ENCODE measurements at places on chromosomes 5 and 9.

DNA sequence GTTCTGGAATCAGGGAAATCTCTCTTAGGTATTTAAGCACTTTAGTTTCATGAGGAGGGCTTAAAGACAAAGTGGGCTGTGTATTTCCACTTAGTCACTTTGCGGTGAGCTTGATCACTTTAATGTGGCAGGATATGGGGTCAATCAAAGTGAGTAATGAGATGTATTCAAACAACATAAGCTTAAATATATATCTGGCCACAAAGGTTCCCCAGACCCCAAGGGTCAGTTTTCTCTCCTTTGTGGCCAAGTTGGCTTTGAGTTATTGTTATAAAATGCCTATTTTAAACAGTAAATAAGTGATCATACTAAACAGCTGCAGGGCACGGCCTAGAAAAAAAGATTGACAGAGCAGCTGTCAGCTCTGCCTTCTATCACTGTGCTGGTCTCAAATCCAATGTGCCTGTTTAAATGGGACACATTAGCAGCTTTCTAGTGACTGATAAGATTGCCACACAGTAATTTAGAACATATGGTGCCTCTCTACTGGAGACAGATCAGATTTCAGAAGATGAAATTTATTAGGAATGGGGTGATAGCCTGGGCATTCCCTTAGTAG, 363.9 kb downstream of the AGTPBP1 start:
- no peak for DNase-seq

- DNase-seq, result no peak
These were observed 121.1 kb upstream of the SLC25A48 start for GRCh38 chr5:135713161-135713915.

DNA sequence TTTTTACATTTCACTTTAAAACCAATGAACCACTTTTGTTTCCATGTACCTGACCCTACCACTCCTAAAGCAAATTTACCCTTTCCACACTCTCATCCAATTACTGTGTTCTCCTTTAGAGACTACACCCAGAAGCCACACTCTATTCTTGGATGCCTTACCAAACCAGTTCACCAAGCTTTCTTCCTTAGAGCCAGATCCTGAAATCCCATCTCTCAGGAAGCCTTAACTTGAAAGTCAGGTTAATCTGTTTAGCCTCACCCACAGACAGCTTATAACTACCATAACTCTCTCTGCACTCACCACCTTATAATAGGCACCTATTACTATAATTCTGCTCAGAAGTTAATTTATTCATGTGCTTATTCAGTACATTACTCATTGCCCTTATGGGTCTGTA, 4.3 kb downstream of the CSNK1A1 start:
- DNase-seq, result no peak

- DNase-seq, result no peak
These were observed 3.3 kb upstream of the DCTN3 start for GRCh38 chr9:34623374-34624235.

GRCh38 chr9:35380039-35380438, 109.9 kb upstream of the RUSC2 start:
- no peak for DNase-seq

DNA sequence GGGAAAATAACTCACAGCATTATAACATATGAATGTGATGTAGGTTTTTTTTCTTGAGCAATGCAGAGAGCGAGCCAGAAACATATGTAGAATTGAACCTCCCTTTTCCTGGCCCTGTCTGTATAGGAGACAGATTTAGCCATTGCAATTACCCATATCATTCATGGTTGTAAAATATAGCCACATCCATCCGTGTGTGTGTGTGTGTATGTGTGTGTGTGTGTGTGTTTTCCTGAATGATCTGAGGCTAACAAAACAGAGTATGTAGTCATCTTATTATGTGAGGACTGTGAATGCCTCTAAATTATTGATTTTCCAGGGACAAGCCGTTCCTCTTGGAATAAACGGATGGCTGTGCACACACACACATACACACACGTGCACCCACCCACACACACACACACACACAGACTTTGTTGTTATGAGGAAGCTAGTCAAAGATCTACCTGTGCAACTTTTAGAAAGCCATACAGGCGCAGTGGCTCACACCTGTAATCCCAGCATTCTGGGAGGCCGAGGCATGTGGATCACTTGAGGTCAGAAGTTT, 11.7 kb upstream of the DENND1A start:
- no peak for DNase-seq

DNA sequence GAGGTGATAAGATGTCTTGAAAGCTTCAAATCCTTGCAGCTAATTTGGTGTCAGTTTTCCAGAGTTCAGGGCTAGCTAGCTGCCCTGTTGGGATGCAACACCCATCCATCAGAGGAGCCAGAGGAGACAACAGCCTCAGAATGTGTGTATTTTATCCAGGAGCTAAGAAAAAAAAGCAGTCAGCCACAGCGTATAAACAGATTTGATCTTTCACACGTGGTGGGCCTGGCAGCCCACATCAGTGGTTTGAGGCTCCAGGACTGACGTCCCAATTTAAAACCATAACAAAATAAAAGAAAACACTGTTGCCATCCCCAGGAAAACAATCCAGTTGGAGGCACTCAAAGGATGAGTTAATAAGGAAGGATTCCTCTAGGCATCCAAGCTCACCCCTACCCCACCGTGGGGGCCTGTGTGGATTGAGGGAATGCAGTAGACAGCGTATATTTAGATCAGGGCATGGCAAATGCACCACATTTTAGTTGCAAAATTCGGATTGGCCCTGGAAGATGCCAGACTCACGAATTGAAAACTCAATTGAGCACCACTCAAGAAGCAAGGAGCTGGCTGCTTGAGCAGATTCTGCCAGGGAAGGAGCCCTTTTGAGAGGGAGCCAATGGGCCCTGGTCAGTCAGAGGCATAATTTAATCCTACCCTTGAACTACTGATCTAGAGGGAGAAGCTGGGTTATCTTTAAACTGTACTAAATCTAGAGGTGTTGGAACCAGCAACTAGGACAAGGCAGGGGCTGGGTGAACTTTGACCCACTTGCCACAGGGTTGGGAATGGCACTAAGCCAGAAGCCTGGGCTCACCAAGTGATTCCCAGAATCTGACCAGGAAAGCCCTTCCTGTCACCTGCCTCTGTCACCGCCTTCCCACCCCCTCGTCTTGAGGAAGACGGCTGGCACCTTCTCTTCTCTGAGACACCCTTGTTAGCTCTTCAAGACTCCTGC, 17.5 kb downstream of the ADRA1B start:
- no peak for DNase-seq

- DNase-seq, result no peak
These were observed 4.7 kb downstream of the SEMA4D start for GRCh38 chr9:89493181-89493580.

- DNase-seq, result no peak
These were observed 14.3 kb downstream of the GEMIN5 start for GRCh38 chr5:154923441-154924430.

DNA sequence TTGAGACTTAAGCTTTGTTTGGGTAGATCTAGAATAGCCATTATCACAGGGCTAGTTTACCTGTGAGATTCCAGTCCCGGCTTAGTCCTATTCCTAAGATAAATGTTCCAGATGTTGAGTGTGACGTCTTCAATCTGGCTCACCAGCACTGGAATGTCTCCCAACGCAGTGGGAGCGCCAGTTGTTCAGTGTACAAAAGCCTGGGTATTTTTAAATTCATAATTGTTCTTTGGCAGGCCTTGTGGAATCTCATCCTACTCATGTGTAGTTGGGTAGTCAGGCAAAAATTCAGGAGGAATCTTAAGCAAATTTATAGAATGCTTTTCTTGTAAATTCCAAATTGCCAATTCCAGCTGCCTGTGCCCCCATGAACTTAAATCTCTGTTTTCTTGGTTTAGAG, 272.6 kb upstream of the KCNN2 start:
- no peak for DNase-seq

GRCh38 chr5:101418713-101419118, 515.6 kb upstream of the ST8SIA4 start:
- no peak for DNase-seq

- no peak for DNase-seq
These were observed 142.2 kb downstream of the BAAT start for GRCh38 chr9:101242651-101243050.

GRCh38 chr9:69180670-69181069, 6.6 kb downstream of the TJP2 start:
- DNase-seq, result peak; percentile 98

GRCh38 chr5:126858441-126858840, 81.5 kb downstream of the LMNB1 start:
- DNase-seq, result no peak

DNA sequence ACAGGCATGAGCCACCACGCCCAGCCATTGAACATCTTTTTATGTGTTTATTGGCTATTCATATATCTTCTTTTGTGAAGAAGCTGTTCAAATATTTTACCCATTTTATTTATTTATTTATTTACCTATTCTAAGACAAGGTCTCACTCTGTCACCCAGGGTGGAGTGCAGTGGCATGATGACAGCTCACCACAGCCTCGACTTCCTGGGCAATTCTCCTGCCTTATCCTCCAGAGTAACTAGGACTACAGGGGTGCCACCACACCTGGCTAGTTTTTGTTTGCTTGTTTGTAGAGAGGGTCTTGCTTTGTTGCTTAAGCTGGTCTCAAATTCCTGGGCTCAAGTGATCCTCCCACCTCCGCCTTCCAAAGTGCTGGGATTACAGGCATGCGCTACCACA, 33.5 kb downstream of the NAIF1 start:
- no peak for DNase-seq

GRCh38 chr5:77641963-77642737, 3.6 kb upstream of the OTP start:
- DNase-seq, result no peak

- DNase-seq, result no peak
These were observed 835.9 kb upstream of the ZNF608 start for GRCh38 chr5:125582352-125582751.

- peak; percentile 78 for DNase-seq
These were observed 34.5 kb downstream of the TSTD2 start for GRCh38 chr9:97598461-97599288.

DNA sequence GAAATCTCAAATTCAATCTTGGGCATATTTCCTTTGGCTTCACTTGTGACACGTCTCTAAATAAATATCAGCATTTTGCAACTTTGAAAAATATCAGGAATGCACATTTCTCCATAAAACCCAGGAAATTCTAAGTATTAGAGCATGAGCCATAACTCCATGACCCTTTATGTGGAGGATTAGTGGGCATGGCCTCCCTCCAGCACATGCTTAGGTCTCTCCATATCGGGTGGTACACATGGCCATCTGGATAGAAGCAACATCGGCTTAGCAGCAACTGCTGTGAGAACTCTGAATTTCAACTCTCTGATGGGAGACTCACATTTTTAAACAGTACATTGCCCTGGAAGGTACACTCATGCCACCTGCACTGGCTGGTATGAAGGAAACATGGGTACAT, 73.7 kb upstream of the EGFLAM start:
- DNase-seq, result no peak

DNA sequence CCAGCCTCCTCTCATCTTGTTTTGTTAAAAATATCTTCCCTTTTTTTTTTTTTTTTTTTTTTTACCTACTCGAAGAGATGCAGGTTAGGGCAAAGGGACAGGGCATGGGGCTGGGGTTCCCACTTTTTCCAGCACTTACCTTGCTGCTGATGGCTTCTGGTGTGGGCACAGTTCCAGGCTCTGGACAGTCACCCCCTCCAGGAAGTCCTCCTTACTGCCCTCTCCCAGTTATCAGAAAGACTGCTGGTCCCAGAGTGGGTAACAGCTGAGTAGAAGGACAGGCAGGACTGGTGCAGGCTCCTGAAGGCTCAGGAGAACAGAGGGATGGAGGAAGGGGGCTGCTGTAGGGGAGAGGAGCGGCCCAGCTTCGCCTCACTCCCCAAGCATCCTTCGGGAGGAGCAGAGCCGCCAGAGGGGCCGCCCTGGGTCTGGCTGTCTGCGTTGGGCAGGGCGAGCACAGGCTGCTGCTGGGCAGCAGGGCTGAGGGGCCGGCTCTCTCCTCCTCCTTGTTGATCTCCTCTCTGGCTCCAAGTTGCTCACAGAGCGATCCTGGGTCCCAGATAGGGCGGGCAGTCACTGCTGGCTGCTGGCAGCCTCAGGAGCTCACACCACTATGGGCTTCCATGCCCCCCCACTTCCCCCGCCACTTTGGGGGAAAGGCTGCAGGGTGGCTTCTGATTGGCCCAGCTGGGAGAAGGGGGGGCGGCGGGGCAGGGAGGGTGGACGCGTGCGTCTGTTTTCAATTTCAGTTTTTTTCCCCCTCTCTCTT, at the start of gene PDGFRB:
Gene PDGFRB (minus strand): TSS at position 588 of the 769 bp plus-strand sequence. CDS start 18,798 bp downstream, outside the sequence.
- peak; percentile 92 for DNase-seq

DNA sequence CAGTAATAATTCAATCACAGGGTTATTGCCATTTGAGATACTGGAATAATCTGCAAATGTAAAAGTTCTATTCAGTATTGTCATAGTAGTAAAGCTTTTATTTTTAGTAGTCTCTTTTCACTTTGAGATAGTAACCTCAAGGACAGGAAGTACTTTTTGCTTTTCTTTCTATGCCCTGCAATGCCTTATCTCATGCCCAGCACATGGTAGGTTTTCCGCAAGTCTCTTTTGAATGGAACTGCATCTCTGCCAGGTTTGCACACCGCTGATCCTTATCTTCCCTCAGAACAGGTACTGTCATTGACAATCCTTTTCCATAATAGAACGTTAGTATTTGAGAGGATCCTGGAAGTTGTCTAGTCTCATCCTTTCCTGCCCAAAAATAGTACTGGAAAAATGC, 91.8 kb upstream of the IFNK start:
- no peak for DNase-seq

DNA sequence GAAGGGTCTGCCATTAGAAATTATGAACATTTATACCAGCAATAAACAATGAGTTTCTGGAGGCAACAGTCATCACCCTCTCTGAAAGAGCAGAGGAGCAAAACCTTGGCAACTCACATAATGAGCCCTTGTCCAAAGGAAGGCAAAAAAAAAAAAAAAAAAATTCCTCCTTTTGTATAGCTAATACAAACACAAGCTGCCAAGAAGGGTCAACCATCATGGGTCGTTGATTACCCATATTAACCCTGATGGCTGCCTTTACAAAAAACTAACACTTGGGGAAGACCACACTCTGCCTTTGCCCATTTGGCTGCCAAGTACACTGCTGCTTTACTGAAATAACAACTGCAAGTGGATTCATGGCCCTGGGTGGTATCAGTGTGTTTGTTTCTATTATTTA, 272.7 kb downstream of the ADAMTSL1 start:
- no peak for DNase-seq

- no peak for DNase-seq
These were observed 416 bp upstream of the SNX18 start for GRCh38 chr5:54517174-54517511.

- no peak for DNase-seq
These were observed 24.8 kb upstream of the RLN1 start for GRCh38 chr9:5364294-5365024.

DNA sequence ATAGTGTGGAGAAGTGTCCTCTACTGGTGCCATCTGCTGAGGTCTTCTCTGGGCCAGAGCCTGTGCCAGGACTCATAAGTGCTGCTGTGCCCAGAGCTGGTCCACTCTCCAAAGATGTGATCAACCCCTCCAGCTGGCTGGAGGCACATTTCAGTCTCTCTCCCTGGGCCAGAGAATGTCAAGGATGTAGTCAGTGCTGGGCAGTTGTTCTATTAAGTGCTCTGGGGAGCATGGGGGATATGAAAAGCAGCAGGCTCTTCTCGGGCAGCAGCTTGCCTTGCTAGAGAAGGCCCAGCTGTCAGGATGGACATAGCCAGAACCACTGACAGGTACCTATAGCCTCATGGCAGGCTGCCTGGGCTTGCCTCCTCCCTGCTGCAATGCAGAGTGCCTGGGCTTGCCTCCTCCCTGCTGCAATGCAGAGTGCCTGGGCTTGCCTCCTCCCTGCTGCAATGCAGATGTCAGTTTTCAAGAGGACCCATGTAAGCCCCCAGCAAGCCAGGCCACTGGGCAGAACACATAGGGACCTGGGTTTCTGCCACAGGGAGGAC, 157.2 kb upstream of the PANK3 start:
- no peak for DNase-seq

Data from EL (cell line).